ENCODE measurements at places on chromosomes 6 and 20.
A peak's percentile ranks its signal among the peaks of the same experiment; 100 is the strongest.

DNA sequence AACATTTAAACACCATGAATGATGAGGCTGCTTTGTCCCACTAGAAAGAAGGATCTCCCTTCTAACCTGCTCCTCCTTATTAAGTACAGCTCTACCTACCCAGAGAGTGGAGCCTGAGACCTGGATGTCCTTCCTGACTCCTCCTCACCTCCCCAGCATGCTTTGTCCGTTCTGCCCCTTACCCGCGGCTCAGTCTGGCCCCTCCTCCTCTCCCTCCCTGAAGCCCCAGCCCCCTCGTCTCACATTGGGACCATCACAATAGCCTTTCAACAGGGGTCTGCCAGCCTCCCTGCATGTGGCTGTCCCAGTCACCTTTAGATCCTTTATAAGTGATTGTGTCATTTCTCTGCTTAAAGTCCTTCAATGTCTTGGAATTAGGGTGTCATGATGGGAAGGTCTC, 72.5 kb downstream of the DZANK1 start:
- DNase-seq, result no peak

GRCh38 chr20:9493803-9494202, 20.6 kb upstream of the LAMP5 start:
- no peak for DNase-seq

- DNase-seq, result no peak
Observed at GRCh38 chr20:58175836-58176235, 52.6 kb downstream of the ANKRD60 start.

DNA sequence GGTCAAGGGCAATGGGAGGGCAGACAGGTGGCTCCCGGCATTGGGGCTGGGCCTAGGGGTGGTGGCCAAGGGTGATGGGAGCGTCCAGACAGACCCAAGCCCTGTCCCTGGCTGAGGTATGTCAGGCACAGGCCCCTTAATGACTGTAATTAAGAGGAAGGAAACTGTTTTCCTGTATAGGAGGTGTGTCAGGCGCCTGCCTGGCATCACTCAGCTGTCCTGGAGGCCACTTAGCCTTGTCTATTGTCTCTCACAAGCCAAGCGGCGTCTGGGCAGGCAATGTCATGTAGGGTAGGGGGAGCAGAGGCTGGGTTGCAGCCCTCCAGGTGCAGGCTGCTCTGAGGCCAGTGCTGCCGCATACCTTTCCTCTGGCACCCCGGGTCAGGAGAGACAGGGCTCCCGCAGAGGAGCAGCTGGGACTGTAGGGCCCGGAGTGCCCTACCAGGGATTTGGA, 3.9 kb upstream of the FAM83C start:
- no peak for DNase-seq

- DNase-seq, result no peak
Observed at GRCh38 chr6:83853178-83854000, at the start of gene RIPPLY2. Gene RIPPLY2, plus strand, starts transcription at chr6:83853360. Its CDS starts 57 bp downstream, at chr6:83853417.

DNA sequence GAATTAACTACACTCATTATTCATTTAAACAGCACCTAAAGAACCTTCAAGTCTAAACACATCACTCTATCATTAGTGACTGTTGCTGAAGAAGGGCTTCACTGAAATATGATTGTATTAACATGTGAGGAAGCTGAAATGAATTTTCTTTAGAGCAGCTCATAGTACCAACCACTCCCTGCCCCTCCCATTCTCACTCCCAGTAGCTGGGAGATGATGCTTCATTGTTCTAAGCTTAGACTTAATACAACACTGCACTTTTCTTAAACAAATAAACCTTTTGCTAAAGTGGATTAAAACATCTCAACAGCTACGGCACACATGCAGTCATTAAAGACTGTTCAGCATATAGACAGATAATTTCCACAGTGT, 63.1 kb downstream of the ATXN1 start:
- DNase-seq, result no peak

DNA sequence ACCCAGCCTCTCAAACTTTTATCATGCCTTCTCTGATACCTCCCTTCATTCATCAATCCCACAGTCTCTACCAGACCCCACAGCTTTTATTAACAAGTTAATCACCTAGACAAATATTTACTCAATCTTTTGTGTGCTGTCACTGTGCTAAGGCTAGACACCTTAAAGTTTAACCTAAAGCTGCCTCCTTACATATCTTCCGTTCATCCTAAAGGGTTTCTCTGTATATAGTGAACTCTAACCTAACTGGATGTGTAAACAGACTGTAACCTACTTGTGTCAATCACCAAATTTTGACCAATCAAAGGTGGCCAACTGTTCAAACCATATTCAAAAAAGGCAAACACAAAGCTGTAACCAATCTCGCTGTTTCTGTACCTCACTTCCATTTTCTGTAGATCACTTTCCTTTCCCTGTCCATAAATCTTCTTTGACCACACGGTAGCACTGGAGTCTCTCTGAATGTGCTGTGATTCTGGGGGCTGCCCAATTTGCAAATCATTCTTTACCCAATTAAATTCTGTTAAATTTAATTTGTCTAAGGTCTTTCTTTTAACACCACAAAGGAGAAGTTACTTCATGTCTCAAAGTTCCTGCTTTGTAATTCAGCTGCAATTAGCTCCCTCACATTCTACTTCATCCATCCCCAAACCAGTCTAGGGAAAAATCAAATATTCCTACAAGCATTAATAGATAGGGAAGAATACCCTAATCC, 72.5 kb downstream of the ARHGAP18 start:
- no peak for DNase-seq

- DNase-seq, result peak; percentile 24
Observed at GRCh38 chr20:3927486-3928291, 38.5 kb downstream of the PANK2 start.

DNA sequence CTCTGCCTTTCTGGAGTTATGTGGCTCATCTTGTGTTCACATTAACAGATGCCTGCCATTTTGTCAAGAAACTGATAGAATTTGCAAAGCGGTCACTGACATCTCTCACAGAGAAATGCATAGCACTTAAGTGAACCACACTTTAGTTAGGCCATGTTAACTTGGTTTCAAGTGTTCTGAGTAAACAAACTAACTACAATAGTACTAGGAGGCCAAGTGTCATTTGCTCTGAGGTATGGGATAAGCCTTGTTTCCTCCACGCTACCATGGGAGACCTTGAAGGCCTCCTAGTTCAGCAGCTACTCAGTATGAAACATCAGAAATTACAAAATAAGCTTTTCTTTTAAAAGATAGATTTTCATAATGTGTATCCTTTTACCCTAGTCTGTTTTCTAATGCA, 143.5 kb upstream of the MARCKS start:
- no peak for DNase-seq

GRCh38 chr6:107794771-107795170, 29.3 kb downstream of the SCML4 start:
- DNase-seq, result no peak

GRCh38 chr20:33252460-33252859, 16.7 kb downstream of the BPIFA1 start:
- DNase-seq, result no peak

DNA sequence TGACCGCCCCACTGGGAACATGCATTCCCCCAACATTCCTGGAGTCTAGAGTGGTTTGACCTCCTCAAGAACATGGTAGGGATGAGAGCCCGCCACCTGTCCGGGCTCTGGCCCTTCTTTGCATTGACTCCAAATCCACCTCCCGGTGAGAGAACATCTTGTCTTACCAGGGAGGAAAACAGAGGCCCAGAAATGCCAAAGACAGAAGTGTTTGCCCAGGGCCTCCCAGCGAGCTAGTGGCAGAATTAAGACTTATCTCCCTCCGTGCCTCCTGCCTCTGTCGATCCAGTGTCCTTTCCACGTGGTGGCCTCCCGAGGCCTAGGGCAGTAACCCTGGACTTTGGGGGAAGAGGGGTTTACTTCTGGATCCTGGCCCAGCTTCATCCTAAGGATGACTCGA, 134.8 kb downstream of the JPH2 start:
- DNase-seq, result no peak

DNA sequence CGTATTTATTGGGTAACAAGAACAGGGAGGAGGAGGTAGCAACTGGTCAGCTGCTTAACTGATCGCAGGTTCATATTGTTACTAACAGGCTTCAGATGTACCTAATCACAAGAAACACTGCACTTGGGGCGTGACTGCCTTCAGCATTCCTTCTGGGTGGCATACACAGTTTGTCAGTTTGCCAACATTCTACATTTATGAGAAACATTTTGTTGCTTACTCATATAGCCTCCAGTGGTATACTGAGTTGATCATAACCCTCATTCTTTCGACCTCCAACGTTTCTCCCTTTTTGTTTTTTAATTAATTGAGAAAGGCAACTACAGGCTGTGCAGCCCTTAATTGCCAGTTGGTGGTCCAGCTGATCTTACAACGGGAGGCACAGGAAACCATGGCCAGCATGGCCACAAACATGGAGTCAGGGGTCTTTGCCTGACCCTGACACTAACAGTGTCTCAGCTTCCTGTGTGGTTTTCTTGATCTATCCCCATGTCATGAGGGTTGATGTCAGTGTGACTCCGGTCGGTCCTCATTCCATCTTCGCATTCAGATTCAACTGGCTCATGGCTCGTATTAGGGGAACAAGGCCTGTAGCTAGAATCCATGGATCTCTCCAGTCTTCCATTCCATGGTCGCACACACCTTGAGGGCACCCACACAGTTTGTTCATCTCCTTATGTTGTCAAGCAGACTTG, 9.4 kb downstream of the EPB41L2 start:
- no peak for DNase-seq

DNA sequence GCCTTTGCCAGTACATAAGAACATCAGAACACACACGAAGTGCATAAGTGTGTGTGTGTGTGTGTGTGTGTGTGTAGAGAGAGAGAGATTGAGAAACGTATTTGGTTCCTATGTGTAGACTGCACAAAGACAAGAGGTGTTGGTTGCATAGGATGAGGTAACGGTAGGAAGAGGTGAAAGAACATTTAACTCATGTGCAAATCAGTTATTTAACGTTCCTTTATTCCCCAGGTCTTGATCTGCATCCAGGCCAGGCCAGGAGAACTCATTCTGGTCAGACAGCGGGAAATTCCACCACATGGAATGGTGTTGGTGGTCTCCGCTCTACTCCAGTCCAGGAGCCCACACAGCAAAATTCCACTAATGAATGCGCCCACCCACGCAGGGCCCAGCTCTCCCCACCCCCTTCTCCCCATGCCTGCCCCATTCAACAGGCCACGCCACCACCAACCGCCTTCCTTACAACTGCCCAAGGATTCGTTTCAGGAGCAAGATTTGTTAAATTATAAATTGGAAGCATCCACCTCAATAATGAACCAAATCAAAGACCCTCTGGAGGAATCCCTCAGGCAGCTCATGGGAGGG, 86.8 kb downstream of the CLIC5 start:
- no peak for DNase-seq

GRCh38 chr20:48648482-48649051, 179.2 kb downstream of the PREX1 start:
- DNase-seq, result no peak

DNA sequence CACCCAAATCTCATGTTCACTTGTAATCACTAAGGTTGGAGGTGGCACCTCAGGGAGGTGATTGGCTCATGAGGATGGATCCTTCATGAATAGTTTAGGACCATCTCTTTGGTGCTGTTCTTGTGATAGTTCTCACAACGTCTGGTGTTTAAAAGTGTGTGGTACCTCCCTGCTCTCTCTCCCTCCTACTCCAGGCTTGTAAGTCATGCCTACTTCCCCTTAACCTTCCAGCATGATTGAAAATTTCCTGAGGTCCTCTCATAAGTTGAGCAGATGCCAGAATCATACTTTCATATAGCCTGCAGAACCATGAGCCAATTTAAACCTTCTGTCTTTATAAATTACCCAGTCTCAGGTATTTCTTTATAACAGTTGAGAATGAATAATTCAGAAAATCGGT, 16.6 kb downstream of the HLA-A start:
- DNase-seq, result no peak

GRCh38 chr6:20885076-20885475, 350.8 kb downstream of the CDKAL1 start:
- DNase-seq, result no peak

DNA sequence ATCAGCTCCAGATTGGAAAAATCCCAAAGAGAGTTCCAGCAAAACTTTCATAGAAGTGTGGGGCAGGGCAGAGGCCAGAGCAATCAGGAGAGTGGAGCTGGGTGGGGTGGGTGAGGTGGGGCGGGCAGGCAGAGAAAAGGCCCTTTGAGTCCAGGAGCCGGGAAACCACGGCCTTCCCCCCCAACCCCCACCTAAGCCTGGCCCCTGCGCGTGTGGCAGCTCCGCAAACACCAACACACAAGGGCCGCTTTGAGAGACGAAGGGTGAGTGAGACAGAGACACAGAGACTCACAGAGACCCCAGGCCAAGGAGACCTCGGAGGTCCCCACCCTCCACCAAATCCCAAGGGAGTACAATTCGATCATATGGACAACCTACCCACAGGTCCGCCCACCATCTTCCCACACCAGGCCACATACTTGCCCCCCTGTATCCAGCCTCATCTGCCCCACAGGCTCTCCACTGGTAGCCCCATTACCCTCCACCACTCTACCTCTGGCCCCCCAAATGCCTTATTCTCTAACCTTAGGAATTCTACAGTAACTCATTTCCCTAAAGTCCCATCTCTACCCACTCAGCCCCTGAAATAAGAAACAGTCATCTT, 1.7 kb downstream of the COL11A2 start:
- DNase-seq, result no peak

GRCh38 chr6:45327956-45328522, at the start of gene RUNX2:
Gene RUNX2, plus strand, starts transcription at chr6:45328330. Its CDS starts 397 bp downstream, at chr6:45328727.
- DNase-seq, result no peak

DNA sequence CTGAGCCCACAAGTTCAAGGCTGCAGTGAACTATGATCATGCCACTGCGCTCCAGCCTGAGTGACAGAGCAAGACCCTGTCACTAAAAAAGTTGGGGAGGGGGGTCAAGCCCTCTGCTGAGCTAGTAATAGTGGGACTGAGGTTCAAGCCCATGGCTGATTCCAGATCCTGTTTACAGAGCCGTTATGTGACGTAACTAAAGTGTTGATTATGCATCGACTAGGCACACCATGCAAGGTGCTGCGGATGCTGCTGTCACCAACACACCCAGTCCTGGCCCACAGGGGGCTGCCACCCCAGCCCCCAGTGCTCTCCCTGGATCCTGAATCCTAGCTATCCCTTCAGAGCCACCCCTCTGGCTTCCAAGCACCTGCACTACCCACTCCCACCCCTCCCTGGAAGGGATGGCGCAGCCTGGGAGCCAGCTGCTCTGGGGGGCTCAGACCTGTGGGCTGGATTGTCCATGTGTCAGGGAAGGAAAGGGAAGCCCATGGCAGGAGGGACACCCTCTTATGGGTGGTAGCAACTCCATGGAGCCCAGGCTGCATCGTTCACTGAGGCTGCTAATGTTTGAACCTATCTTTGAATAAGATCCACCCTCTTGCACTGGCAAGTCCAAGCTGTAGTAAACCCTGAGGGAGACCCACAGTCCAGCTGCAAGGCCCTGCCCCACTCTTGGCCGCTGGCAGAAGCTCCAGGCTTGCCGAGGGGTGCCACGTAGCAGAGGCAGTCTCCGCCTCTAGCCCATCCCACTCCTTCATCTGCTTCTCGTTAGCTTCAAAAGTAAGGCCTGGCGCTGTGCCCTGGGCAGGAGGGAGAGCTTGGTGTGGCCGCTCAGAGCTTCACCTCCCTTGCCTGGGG, 95.0 kb downstream of the SNX5 start:
- DNase-seq, result no peak

- no peak for DNase-seq
Observed at GRCh38 chr6:27838945-27839625, 73.1 kb downstream of the OR2B2 start.
